ENCODE measurements at places on chromosomes 1 and 21.

DNA sequence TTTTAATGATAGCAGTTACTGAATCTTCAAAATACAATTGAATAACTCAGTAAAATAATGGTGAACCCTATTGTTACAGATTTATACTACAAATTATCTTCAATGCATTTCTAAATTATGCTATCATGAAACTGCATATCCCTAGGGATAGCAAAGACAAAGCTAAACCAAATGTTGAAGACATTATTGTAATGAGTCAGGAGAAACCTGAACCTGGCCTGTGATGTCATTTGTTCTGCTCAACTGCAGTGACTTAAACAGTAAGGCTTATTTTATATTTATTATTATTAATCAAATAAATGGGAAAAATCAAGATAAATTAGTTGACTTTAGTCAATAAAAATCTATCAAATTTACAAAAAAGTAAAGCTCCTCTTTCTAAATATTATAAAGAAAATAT, 100.3 kb downstream of the UCHL5 start:
- no peak for DNase-seq

- no peak for DNase-seq
These were observed 84.5 kb upstream of the RGS4 start for GRCh38 chr1:162984699-162985098.

- no peak for DNase-seq
These were observed 54.2 kb downstream of the DRAM2 start for GRCh38 chr1:111085676-111086075.

DNA sequence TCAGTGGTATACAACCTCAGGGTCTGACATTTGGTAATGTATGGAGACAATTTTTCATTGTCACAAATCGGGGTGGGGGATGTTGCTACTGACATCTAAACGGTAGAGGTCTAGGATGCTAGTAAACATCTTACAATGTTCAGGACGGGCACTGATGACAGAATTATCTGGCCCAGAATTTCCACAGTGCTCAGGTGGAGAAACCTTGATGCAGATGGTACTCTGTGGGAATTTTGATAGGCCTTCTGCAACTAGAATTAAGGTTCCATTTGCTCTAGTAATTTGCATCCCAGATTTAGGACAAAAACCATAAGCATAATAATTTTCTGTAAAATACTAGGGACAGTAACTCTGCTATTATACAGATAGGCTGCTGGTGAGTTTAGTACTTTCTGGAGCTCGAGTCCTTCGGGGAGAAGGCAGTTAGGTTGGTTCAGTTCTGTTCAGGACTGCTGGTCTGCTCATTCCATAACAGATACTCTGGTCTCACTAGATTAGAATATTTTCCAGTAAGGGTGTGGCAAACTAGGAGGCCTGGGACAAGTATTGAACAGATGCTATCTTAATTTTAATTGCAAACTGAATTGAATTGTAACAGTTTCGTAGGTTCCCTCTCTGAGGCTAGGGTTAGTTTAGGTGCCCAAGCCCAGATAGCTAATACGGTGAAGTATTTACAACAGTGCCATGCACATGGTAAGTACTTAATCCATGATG, 11.4 kb downstream of the METTL13 start:
- no peak for DNase-seq

GRCh38 chr1:30704765-30705509, 18.4 kb downstream of the MATN1 start:
- no peak for DNase-seq

DNA sequence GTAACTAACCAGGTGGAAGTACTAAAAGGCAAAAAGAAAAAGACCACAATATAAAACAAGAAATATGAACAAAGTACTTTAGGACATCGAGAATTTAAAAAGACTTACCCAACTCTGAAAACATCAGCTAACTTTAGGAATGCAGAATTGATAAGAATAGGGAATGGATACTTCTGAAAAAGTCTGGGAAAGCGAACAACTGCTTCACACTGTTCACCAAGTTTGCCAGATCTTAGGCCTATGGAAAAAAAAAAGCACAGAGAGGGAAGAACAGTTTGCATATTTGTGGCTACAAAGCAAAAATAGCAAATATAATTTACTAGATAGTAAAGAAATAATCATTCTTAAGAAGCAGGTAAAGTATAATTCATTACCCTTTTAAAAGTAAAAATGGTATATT, 14.4 kb downstream of the INTS7 start:
- no peak for DNase-seq

GRCh38 chr1:47574451-47575165, 136.8 kb downstream of the FOXD2 start:
- no peak for DNase-seq

DNA sequence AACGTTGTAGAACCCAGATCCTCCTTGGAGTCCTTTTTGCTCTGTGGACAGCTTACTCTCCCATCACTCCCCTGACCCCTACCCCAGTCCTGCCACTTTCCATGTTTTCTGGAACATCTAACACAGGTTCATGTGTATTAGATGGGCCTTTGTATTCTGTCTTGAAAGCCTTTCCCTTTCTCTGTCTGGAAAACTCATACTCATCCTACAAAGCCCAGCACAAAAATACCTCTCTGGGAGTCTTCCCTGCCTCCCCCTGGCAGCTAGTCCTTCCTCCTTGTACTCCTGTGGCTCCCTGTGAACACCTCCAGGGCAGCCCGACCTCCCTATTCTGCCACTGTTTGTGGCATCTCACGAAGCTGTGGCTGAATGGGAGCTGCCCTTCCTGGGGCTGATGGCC, 7.8 kb upstream of the HEYL start:
- no peak for DNase-seq

- no peak for DNase-seq
These were observed 294.3 kb upstream of the B3GALT2 start for GRCh38 chr1:193480755-193481154.

- no peak for DNase-seq
These were observed 80.0 kb upstream of the CNTN2 start for GRCh38 chr1:204962742-204963632.

GRCh38 chr1:40906781-40907400, 44.7 kb upstream of the CITED4 start:
- DNase-seq = no peak

GRCh38 chr1:229148041-229148671, 122.8 kb upstream of the RAB4A start:
- peak; percentile 55 for DNase-seq

DNA sequence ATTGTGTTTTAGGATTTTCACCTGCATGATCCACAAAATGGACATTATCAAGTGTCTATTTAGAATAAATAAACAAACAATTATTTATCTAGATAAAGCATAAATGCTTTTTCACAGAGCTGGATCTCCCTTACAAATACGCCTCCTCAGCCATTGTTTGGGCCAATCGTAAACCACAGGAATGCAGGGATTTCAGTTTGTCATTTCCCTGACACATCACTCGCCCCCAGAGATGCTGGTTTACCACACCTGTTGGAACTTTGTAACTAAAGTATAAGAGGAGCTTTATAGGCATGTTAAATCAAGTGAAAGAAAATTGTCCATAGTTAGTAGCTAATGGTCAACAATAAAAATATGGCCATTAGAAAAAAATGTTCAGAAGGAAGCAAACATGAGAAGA, 40.3 kb downstream of the GPR88 start:
- DNase-seq = no peak

- peak; percentile 30 for DNase-seq
These were observed 181.0 kb upstream of the KLHDC7A start for GRCh38 chr1:18299441-18300338.

GRCh38 chr21:38913120-38913892, 107.6 kb downstream of the ETS2 start:
- peak; percentile 95 for DNase-seq

DNA sequence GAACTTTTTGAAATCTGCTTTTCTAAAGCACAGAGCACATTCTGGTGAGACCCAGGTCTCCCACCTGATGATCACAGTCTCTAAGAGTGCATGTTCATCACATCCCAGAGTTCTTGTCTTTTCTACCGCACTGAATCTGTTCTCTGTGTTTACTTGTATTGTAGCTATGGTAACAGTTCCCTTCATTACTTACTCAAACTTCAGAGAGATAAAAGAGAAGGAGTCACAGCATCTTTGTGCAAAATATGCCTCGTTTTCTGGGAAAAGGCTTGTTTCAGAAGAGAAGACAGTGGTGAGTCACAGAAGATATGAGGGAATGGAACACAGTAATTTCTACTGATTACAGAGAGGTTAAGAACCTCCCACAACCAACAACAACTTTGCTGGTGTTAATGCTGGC, 580.6 kb downstream of the PLA2G4A start:
- DNase-seq = no peak

DNA sequence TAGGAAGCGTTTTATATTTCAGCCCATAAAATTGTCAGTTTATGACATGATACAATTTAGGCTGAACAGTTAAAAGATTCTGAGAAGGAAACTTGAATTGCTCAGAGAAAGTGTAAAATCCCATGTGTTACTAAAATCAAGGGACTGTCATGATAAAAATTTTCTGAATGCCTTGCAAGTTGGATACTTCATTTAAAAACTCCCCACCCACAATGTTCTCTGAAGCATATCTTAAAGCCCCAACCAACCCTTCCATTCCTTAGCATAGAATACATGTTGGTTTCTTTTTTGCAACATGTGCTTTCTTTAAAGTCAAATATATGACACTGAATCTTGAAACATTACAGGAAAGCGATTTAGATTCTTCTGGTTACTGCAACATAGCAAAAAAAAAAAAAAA, 97.4 kb downstream of the MRPL39 start:
- DNase-seq = no peak

DNA sequence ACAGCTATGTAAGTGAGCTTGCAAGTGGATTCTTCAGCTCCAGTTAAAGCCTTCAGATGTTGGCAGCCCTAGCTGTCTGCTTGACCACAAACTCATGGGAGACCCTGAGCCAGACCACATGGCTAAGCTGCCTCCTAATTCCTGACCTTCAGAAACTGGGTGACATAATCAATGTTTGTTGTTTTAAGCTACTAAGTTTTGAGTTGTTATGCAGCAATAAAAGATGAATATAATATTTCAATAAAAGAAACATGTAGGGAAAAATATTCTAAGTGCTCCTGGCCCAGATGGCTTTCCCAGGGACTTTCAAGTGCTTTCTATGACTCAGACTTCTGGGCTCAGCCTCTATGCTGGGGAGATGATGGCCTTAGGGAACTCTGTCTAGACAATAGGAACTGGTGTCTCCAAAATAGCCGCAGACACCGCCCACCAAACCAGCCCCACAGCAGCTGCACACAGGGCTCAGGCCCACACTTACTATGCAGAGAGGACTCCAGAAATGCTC, 20.3 kb upstream of the AZIN2 start:
- DNase-seq = no peak

- no peak for DNase-seq
These were observed 142.6 kb downstream of the ZNF644 start for GRCh38 chr1:90879281-90879680.

GRCh38 chr1:183807549-183808168, 2.7 kb downstream of the RGL1 start:
- DNase-seq = no peak

GRCh38 chr1:243814718-243815117, 35.3 kb downstream of the AKT3 start:
- DNase-seq = no peak

GRCh38 chr1:51168936-51169335, 66.9 kb downstream of the C1orf185 start:
- DNase-seq = no peak

- DNase-seq = no peak
These were observed 177.7 kb downstream of the KIF26B start for GRCh38 chr1:245332513-245332912.

GRCh38 chr1:202234331-202235002, 40.9 kb downstream of the LGR6 start:
- DNase-seq = no peak

- no peak for DNase-seq
These were observed 9.6 kb upstream of the MAP10 start for GRCh38 chr1:232795497-232796053.

GRCh38 chr1:88698764-88699163, 14.7 kb downstream of the PKN2 start:
- no peak for DNase-seq

DNA sequence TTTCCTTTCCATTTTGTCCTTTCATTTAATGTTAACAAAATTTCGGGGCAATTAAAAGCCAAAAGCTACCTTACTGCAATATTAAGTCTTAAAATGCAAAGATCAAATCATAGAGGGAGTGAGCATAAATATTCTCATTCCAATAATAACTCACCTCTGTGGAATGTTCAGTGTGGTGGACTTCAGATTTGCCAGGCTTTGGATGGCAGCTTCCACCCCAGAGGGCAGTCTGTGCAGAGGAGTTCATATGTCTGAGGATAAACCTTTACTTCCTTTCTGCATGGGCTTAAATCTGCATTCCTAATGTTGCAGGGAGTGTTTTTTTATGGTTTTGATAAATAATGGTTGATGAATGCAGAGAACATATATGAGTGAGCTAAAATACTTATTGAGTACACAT, 16.3 kb downstream of the KIAA0040 start:
- DNase-seq = no peak

DNA sequence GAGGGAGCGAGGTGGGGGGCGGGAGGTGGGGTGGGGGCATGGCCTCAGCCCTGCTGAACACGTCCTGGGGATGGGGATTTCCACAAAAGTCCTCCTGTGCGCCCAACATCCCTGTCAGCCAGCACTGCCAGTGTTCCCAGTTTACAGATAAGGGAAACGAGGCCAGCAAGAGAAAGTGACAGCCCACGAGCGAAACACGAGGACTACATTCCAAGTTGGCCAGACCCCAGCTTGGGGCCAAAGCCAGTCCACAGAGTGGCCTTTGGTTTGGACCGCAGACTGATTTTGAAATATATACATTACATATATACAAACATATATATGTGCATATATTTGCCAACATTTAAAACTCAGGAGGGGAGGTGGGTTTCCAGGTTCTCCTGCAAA, 5.0 kb downstream of the FBXO2 start:
- DNase-seq = no peak

DNA sequence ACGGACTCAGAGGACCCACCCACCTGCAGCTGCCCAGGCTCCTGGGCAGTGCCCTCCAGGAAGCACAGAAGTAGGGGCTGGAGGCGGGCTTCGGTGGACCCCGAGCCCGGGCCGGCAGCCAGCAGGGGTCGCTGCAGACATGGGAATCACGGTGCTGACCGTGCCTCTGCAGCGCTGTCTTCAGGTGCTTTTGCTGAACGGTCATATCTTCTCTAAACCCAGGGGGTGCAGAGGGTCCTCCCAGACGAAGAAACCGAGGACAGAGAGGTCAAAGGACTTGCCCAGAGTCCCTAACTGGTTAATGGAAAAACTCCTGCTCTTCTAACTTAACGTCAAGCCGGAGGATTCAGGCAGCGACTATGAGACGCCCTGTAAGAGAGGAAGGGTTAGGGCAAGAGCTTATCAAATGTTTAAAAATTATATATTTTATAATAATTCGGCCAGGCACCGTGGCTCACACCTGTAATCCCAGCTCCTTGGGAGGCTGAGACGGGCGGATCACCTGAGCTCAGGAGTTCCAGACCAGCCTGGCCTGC, 21.5 kb upstream of the LEFTY2 start:
- no peak for DNase-seq

DNA sequence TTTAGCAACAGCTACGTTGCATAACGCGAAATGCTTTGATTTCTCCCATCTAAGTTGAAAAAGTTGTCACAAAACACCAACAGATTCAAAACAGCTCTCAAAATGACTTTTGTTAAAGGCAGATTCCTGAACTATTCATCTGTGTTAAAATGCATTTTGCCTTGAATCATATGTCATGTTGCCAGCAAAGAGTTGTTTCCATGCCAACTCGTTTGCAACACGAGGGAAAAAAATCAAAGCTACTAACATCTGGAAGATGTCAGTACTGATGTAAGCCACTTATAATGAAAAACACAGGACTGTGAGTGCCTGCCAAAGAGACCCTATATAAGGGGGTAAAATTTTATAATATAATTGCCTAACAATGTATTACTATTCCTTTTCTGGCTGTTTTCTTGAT, 182.7 kb upstream of the PTBP2 start:
- no peak for DNase-seq
